Mucosa of gallbladder (tissue), 1 donor: ENCODE measurements at places on chromosomes 12 and 14. TPM values are rescaled to one million over a fixed set of nuclear protein-coding genes. Genes with fewer than 3 reads are reported as not detected.
A peak's percentile ranks its signal among the peaks of the same experiment; 100 is the strongest.

USP15 gene
- 35.7 TPM for total RNA-seq

SYNE3 gene
- 9.5 TPM for total RNA-seq

PELI2 gene
- total RNA-seq, result 26.0 TPM

CIROP gene
- total RNA-seq, result not detected

MYF5 gene
- not detected for total RNA-seq

GPD1 gene
- 21.5 TPM for total RNA-seq

DNA sequence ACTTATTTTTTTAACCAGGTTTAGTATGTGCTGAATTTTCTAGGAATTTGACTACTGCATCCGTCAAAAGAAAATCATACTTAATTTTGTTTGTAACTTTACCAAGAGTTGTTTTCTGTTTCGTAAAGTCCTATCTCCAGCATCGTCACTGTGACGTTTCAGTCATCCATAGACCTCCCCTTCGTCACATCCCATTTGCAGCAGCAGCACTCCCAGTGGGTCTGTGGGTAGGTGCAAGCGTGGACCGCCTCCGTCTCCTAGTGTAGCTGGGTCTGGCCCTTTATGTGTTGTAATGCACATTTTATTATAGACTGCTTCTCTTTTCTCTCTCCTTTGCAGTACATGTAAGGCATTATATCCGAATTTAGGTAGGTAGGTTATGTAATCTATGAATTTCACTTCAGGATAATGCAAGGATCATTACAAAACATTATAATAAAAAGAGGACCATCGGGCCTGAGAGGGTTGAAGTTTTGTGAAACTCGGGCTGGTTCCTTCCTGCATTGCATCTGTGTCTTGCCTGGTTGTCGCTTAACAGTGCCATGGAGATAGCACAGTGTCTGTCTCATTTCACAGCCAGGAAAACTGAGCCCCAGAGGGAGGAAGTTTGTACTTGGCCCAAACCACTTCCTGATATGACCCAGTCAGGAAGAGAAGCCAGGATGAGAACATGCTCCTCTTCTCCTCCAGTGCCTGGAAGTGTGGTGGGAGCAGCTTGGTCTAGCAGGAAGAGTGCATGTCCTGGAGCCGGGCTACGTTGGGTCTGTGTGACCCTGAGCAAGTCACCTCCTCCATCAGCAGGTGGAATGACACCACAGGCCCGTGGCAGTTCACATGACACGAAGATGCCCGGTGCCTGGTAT lies 41.3 kb downstream of the EVL start:
- no peak for DNase-seq

GRCh38 chr12:56602239-56602638 lies 27.9 kb downstream of the BAZ2A start:
- DNase-seq, result no peak

- no peak for DNase-seq
Observed at GRCh38 chr12:132344601-132345000, 15.2 kb upstream of the GALNT9 start.

GRCh38 chr14:32012062-32012461 lies 65.0 kb upstream of the ARHGAP5 start:
- DNase-seq, result no peak

DNA sequence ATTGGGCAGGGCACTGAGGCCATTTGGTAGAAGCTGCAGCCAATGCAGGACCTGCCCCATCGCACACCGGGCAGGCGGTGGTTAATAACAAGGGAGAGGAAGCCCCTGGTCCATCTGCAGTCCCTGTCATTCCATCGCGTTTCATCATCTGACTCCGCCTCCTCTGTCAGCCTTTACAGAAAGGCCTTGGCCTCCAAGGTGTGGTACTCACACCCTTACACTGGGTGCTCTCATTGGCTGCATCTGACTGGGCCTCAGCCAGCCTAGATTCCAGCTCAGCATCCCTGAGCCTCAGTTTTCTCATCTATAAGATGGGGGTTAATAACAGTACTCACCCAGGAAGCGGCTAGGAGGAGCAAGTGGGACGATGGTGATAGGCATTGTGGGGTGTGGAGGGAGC lies 14.7 kb upstream of the HHIPL1 start:
- DNase-seq, result no peak

DNA sequence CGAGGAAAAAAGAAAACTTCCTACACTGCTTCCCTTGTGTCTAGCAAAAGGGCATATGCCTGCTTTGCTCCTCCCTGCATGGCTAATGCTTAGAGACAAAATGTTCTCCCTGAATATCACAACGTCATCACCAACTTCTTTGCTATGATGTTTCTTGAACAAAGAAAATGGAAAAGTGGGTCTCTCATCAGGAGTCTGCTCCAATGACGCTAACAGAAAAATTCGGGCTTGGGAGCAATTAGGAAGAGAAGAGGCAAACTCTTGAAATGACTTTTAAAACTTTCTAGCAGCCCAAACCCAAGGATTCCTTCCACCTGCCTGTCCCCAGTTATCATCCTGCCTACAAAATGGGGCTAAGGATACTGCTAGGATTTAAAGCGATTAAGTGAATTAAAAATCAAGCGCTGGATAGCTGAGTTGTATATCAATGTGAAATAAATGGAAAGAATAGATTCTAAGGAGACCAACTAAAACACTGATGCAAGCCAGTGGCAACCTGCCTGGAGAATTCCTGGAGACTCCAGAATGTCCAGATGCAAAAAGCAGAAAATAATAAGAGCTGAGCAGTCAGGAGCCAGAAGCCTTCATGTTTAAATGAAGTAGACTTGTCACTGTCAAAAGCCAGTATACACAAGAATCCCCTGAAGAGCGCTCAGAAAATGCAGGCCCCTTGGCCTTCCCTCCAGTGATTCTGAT lies 183.8 kb downstream of the DPF3 start:
- DNase-seq, result no peak

DNA sequence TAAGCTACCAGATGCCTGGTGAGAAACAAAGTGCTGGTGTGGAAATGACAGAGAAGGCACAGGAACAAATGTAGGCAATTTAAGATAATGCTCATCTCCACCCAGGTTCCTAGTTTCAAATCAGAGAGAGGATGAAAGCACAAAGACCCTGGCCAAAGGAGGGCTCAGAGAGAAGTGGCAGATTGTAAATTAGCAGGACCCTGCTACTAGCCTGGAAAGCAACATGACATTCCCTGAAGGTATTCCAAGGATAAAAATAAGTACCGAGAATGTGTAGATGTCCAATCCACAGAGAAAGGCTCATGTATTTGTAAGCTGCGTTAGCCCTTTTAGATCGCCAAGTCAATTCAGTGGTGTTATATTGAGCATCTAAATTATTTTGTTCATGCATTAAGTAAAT lies 324.0 kb downstream of the TMEM117 start:
- no peak for DNase-seq

DNA sequence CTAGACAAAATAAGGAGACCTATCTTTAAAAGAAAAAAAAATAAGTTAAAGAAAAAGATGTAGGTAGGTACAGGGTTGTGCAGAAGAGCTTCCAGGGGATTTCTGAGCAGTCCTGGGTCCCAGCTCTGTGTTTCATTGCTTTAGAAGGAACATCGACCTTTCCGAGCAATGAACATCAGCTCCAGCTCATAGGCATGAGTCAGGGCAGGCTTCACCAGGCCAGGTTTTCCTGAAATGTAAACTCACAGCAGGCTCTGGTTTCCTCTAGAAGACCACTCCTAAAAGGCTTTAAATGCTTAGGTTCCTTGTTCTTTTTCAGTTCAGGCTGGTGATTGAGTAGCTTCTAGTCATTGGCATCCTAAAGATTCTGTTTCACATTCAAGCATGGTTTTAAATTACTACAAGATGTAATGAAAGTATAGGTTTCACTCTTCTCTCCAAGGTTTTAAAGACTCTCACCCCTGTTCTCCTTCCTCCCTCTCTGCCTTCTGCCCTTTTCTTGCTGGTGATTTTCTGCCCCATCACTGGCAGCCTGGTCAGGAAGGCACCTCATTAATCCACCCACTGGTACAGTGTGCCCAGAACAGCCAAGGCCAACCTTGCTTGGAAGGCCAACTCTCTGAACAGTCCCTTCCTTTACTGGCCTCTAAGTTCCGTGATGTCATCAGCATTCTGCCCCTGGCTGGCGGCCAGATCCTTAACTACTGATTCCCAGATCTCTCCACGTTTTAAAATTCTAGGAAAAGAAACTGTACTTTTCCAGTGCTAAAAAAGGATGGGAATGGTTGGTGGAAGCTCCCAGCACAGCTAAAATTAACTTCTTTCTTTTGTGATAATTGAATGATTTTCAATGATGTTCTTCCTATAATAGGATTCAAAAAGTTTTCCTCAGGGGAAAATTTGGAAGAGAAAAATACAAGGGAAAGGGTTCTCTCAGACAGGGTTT lies 109.4 kb upstream of the HIF1A start:
- DNase-seq, result no peak

GRCh38 chr14:24329736-24330135 lies 5.1 kb downstream of the ADCY4 start:
- DNase-seq, result peak; percentile 76

DNA sequence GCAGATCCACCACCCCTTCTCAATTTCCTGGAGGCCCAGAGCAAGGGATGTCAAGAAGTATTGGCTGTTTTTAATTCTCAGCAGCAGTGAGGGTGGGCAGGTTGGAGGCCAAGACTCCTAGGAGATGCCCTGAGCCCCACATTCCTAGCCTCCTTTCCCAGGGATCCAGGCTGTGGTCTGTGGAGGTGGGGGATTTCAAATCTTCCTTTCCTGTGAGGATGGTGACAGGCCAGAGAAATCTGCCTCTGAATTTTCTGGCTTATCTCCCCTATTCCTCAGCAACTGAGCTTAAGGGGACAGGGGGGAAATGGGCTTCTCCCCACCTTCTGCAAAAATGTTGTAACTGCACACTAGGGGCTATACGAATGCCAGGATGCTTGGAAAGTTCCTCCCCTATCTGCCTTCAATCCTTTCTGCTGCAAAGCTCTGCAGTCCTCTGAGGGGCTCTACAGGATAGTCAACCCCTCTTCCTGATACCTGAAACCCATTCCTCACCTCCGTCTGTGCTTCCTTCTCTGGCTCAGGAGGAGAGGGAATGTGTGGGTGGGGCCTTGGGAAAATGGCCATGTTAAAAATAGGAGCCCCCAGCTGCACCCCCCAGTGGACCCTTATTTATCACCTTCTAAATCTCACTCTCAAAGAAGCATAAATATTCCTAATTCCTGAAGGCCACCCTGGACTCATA lies 6.6 kb downstream of the GPR84 start:
- no peak for DNase-seq

DNA sequence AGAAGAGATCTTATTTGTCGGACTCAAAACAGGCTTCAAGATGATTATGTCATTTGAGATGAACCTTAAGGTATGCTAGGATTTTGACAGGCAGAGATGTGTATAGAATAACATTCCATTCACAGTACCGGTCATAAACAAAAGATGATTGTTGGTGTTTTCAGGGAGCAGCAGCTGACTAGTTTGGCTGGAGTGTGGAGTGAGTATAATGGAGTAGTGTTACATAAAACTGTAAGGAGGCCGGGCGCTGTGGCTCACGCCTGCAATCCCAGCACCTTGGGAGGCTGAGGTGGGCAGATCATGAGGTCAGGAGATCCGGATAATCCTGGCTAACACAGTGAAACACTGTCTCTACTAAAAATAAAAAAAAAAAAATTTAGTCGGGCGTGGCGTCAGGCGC lies 23.9 kb downstream of the SERPINA10 start:
- no peak for DNase-seq

DNA sequence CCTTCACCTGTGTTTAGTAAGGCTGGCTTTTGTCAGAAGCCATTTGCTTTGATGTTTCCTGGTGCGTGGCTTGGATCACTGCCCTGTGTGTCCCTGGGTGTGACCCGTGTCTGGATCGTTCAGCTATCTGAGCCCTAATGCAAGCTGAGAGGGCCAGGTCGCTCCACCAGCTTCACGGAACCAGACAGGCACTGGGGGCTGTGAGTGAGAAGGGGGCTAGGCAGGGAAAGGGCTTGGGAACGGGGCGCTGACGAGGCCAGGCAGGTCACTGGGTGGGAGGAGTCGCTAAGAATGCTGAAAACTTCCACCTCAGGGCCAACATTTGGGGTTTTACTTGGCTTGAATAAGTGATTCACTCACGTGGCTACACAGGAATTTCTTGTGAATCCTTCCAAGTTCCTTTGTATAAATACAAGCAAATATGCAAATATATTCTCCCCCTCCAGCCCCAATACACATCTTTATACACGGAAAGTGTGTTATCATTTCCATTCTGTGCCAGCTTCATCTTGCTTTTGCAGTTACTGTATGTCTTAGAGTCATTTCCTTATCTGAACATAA lies 24.2 kb upstream of the MMP17 start:
- DNase-seq, result no peak

GRCh38 chr12:18967814-18968213 lies 161.7 kb upstream of the PLEKHA5 start:
- no peak for DNase-seq

GRCh38 chr12:52952076-52952801 lies 3.3 kb downstream of the KRT18 start:
- DNase-seq, result peak; percentile 67

- no peak for DNase-seq
Observed at GRCh38 chr14:57692671-57693070, 173.2 kb downstream of the SLC35F4 start.

GRCh38 chr14:91202234-91202974 lies 42.1 kb downstream of the GPR68 start:
- DNase-seq, result no peak

- no peak for DNase-seq
Observed at GRCh38 chr12:7039403-7039802, 21.1 kb upstream of the C1S start.

DNA sequence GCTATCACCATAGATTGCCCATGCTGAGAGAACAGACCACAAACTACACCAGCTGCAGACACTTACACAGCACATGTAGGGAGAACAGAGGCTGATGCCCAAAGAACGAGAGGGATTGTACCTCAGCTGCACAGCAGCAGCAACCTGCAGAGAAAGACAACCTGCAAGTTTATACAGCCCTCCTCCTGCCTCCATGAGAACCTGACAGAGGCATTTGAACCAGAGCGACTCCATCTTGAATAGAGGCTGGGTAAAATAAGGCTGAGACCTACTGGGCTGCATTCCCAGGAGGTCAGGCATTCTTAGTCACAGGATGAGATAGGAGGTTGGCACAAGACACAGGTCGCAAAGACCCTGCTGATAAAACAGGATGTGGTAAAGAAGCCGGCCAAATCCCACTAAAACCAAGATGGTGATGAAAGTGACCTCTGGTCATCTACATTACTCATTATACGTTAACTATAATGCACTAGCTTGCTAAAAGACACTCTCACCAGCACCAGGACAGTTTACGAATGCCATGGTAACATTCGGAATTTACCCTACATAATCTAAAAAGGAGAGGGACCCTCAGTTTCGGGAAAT lies 262.4 kb upstream of the HMGA2 start:
- DNase-seq, result no peak

- DNase-seq, result no peak
Observed at GRCh38 chr12:50927766-50928224, 24.5 kb upstream of the HIGD1C start.
